ENCODE measurements at places on chromosomes 6 and 20. TPM values are rescaled to one million over a fixed set of nuclear protein-coding genes. Genes with fewer than 3 reads are reported as not detected.

The PLCB4 gene
- total RNA-seq = not detected

The TUBE1 gene
- total RNA-seq = 37.5 TPM

The MDN1 gene
- total RNA-seq = 69.8 TPM

The EDEM2 gene
- 18.8 TPM for total RNA-seq

The FAM83C gene
- not detected for total RNA-seq

The ZC3H12D gene
- total RNA-seq = 85.1 TPM

The HLA-DQB2 gene
- not detected for total RNA-seq

The TTBK1 gene
- total RNA-seq = 0.65 TPM

The GNRH2 gene
- total RNA-seq = 0.99 TPM

The HCRTR2 gene
- not detected for total RNA-seq

The OR2J3 gene
- not detected for total RNA-seq

The SLC17A1 gene
- not detected for total RNA-seq

The KCNS1 gene
- total RNA-seq = 0.52 TPM

The GPRC6A gene
- not detected for total RNA-seq

The ADTRP gene
- 3.5 TPM for total RNA-seq

The DST gene
- total RNA-seq = 1.7 TPM

The FNDC11 gene
- 0.19 TPM for total RNA-seq

The NKAPL gene
- total RNA-seq = 0.40 TPM

The MCM8 gene
- 34.6 TPM for total RNA-seq

The RAB44 gene
- not detected for total RNA-seq

The UBE2C gene
- total RNA-seq = 137 TPM

The CD40 gene
- total RNA-seq = 3.3 TPM

The SCRT2 gene
- total RNA-seq = not detected

The CD83 gene
- total RNA-seq = 45.6 TPM

The CRIP3 gene
- total RNA-seq = 1.2 TPM

The TMC2 gene
- total RNA-seq = not detected

The NKX2-4 gene
- not detected for total RNA-seq

The TMEM74B gene
- 0.23 TPM for total RNA-seq

The SPATS1 gene
- total RNA-seq = not detected

The TRERF1 gene
- 8.1 TPM for total RNA-seq

The ZSCAN23 gene
- 1.3 TPM for total RNA-seq

The MAS1 gene
- total RNA-seq = not detected

The SLC35D3 gene
- not detected for total RNA-seq
